DMS153 (cell line): ENCODE measurements at places on chromosomes 7 and 10.
A peak's percentile ranks its signal among the peaks of the same experiment; 100 is the strongest.

DNA sequence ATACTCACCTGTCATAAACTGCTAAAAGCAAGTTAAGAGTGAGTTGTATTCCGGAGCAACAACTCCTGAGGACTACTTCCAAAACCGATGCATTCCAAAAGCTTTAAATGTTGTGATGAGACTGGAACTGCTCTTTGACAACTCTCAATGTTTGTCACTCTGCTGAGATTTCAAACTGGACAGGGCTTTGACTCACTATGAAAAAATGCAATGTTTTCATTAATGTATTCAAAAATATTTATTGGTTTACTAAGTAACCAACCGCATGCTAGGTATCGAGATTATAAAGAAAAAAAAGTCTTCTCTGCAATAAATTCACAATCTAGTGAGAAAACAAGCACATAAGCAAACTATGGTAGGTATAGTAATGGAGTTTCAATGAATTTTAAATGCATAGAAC is 107.9 kb upstream of the GNAI1 start:
- DNase-seq: no peak

GRCh38 chr7:55405856-55406541 is 40.9 kb downstream of the LANCL2 start:
- DNase-seq: no peak

- peak; percentile 76 for DNase-seq
Measured at GRCh38 chr7:21149809-21150208, 278.1 kb upstream of the SP4 start.

DNA sequence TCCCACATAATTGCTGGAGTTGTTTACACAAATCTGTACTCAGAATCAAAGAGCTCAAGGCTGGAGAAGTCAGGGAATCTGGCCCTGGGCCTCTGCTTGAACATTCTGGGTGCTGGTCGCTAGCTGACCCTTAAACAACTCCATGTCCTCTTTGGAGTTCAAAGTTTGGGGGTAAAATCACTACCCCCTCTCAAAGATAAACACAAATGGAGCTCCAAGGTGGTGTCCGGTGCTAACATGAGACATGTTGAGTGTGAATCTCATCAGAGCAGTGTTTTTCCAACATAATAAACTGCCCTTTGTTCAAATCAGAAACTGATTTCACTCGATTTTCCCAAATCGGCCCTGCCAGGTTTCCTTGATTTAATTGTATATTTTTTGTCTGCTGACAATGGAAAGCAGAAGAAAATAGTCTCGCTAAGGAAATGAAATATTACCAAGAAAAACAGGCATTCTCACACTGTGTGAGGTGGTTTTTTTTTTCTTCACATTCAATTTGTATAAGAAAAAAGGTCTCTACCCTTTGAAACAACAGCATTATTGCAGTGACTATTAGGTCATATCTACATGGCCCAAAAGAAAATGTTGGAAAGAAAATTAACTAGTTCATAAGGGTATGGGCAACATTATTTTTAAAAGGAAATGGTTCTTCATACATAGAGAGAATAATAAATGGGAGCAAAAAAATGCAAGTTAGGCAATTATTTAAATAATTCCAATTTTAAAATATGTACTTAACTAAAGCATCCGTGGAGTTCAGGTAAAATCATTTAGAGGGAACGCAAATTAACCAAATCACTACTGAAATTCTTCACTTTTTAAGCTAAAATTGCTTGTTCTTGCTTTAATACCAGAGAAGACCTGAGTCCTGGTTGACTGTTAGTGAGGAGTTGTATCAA is 56.1 kb upstream of the CAPZA2 start:
- DNase-seq: no peak

DNA sequence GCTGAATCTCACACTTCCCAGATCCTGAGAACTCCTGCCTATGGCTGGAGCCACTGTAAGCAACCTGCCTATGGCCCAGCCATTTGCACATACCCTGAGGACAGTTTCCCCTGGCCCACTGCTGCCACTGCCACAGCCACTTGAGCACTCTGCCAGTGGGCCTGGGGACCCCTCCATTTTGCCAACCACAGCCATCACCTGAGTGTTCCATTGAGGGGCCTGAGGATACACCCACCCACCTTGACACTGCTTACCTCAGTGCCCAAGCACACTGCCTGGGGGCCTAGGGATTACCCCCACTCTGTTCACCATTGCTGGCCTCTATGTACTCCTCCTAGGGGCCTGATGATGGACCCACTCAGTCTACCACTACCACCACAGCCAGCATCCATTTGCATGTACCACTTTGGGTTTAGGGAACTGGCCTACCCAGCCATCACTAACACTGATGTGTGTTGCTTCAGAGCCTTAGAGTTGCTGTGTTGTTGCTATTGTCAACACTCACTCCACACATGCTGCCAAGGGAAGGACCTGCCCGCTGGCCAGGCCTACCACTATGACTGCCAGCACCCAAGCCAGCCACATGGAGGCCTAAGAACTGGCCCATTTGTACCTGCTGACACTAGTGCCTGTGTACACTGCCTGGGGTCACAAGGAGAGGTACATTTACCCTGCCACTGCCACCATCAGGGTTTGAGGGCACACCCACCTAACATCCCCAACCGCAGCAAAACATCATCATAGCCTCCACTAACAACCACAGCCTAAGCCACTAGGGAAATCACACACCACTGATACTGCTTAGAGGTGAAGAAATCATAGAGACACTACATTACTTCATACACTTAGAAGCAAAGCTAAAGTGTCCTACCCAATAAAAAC is 45.9 kb upstream of the ANTXRL start:
- DNase-seq: no peak

DNA sequence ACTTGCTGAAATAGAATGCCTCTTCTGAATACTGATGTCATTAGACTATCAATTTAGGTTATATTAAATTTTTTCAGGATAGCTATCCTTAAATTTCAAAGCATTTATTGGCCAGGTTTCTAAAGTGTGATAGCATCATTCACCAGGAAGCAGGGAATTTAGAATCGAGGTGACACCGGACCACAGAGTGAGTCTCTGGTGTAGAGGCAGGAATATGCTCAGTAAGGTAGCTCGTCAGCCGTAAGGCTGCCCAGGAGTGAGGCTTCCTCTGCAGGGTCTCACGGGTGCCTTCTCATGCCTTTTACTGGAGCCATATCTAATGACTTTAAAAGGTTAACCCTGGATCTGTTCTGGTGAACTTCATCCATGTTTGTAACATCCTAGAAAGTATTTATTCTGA is 170.8 kb upstream of the KLF14 start:
- no peak for DNase-seq

GRCh38 chr10:125549653-125550052 is 133.3 kb downstream of the TEX36 start:
- DNase-seq: no peak

- DNase-seq: no peak
Measured at GRCh38 chr7:126637538-126637937, 615.2 kb downstream of the GRM8 start.

DNA sequence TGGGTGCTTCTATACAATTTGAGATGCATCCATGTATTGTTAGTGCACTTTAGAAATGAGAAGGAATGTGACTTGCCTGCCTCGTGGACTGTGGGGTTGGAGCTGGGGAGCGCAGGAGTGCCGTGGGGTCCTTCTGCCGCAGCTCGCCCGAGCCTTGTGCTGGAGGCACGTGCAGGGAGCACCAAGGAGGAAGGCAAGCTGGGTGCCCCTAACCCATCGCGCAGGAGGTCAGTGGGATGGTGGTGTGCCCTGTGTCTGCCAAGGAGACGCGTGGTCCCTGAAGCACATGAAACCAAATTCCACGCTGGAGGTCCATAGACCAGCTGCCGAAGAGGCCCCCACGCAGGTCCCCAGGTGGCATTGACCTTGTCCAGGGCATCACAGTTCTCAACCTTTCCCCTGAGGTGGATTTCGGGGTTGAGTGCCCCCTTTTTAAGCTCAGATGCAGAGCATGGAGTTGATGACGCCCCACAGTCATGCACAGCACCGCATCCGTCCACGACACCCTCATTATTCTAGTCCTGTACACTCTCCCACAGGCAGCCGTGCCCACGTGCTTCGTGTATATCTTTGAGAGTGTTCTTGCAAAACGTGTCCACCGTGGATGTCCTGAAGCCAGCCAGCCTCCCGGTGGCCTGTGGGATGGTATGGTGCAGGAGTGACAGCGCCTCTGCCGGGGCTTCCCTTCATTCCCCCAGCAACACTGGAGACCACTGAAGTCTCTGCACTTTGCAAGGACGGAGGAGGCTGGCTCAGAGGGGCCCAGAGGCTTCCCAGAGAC is 35.5 kb downstream of the FKBP6 start:
- DNase-seq: no peak

DNA sequence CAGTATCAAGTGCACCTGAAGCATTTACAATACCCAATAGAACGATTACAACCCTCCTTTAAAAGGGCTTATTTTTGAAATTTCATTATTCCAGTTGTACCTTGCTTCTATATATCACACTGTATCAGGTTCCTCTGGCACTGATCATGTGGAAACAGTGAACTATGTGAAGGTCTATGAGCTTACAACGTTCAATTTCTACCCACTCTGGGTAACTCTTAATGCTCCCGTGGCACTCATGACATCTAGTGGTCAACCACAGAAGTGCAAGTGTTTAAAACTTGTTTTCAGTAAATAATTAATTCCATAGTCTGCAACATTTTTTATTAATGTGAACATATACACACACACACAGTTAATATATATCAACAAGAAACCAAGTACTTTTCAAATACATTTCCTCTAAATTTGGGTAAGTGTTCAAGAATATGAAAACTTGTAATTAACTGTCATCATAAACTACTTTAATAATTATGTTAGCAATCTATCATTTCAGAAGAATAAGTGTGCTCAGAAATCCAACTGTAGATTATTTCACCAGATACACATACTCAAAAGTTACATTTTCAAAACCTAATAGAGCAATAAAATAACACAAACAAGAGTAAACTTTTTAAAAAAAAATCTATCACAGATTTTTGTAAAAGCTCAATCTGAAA is 61.0 kb downstream of the MPP7 start:
- DNase-seq: no peak

DNA sequence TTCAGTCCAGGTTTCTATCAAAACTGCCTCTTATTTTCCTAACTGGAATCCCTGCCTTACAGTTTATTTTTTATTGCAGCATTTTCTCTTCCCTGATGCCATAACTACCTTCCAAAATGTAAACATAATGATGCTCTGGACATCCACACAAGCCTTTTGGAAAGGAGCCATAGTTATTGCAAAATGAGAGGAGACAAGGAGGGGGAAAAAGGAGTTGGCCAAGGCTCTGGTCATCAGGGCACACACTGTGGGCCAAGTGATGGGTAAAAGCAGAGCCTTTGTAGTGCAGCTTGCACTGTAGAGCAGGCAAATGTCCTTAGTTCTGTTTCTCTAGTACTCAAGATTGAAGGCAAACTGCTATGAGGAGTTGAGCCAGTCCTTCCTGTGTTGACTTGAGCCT is 289.3 kb upstream of the MTPN start:
- no peak for DNase-seq

GRCh38 chr7:148337246-148337965 is 253.2 kb upstream of the C7orf33 start:
- no peak for DNase-seq

- DNase-seq: no peak
Measured at GRCh38 chr7:144517749-144518148, 114.3 kb upstream of the NOBOX start.

DNA sequence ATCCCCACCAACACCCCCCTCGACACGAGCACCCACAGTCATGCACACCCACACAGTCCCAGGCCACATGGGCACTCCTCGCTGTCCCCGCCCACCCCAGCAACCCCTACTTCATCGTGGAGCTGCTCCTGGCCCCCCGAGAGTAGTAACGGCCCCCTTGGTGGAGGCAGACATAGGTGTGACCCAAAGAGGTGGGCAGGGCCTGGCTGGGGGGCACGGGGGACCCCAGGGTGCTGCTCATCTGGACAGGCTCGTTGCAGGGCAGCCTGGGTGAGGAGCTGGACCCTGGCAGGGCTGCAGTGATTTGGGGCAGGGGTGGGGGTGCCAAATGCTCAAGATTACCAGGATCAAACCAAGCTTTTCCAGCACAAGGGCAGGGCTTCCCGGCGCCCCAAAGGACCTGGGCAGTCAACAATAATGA is 42.4 kb upstream of the ZMIZ1 start:
- no peak for DNase-seq

DNA sequence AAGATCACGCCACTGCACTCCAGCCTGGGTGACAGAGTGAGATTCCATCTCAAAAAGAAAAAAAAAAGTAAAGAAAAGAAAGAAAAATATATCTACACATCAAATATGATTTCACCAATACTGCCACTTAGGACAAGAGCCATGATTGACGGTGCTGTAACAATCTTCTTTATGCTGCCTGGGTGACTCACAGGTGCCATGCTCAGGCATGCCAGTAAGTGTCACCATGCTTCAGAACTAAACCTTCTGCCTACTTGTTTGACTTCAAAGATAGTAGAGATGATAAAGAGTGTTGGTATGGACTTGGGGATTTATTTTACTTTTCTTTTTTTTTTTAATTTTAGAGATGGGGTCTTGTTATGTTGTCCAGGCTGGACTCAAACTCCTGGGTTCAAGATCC is 33.6 kb upstream of the DNMBP start:
- no peak for DNase-seq

GRCh38 chr7:140534743-140535142 is 55.4 kb upstream of the MKRN1 start:
- DNase-seq: no peak

DNA sequence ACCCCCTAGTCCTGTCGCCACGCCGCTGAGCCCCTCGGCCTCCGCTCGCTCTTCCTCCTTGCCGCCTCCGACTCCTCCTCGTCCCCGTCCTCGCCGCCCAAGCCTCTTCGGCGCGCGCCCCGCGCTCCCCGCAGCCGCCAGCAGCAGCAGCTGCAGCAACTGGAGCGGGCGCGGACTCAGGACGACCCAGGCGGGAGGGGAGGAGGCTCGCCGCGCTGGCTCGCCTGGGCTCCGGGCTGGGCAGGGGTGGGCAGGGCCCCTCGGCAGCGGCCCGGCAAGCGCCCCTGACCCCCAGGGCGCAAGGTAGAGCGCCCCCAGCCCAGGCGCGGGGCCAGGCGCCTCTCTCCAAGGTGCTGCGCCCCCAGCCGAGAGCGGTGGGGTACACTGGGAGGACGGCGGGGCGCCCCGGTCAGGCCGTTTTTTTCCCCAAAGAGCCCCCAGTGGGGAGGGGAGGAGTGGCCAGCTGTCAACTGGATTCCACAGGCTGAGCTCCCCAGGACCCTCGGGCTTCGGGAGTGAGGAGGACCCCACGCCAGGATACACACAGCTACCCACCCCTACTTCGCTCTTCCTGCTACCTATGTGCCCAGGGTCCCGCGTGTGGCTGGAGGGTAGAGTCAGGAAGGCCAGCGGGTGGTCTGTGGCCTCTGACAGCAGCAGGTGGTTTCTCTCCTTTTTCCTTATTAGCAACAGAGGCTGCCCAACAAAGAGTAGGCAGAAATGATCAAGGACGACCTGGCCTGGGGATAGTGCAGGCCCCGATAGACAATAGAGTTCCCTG is 903 bp upstream of the KCNMA1 start:
- no peak for DNase-seq

GRCh38 chr10:73576178-73576889 is 14.8 kb downstream of the USP54 start:
- no peak for DNase-seq

- no peak for DNase-seq
Measured at GRCh38 chr7:43318188-43318770, 205.8 kb downstream of the HECW1 start.

GRCh38 chr7:17939211-17939605 is 1.1 kb downstream of the SNX13 start:
- no peak for DNase-seq

- DNase-seq: no peak
Measured at GRCh38 chr7:36658335-36659171, 65.7 kb downstream of the AOAH start.
